ENCODE measurements at places on chromosomes 7 and 10.

DNA sequence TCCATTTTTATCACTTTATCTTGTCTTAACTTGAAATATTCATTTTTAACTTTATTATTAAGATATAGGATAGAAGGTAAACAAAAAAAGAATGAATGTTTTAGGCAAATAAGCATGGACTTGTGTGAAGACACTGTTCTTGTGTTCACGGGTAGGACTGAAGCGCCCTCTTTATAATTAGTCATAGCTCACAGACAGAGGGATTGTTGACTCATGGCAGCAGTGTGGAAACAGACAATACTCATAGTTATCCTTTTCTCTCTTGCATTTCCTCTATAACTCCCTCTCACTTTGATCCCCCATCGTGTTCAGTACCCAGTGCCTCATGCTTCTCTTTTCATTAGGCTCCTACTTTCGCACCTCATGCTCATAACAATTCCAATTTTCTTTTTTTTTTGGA, 731.8 kb downstream of the PHTF2 start:
- no peak for DNase-seq

DNA sequence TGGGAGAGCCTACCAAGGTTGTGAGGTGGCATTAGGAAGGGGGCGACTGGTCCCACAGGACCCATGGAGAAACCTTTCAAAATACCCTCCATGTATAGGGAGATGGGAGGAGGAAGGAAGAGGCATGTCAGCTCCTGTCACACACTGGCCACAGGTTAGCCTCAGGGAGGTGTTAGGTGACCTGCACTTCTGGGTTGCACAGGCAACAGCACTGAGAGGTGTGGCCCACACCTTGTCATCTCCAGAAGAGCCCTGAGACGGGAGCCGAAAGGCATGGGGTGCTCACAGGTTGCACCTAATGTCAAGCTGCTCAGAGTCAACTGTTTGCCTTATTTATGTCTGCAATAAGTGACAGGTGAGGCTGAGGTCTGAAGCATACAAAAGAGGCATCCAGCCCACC, 14.6 kb upstream of the USP6NL start:
- DNase-seq = no peak

DNA sequence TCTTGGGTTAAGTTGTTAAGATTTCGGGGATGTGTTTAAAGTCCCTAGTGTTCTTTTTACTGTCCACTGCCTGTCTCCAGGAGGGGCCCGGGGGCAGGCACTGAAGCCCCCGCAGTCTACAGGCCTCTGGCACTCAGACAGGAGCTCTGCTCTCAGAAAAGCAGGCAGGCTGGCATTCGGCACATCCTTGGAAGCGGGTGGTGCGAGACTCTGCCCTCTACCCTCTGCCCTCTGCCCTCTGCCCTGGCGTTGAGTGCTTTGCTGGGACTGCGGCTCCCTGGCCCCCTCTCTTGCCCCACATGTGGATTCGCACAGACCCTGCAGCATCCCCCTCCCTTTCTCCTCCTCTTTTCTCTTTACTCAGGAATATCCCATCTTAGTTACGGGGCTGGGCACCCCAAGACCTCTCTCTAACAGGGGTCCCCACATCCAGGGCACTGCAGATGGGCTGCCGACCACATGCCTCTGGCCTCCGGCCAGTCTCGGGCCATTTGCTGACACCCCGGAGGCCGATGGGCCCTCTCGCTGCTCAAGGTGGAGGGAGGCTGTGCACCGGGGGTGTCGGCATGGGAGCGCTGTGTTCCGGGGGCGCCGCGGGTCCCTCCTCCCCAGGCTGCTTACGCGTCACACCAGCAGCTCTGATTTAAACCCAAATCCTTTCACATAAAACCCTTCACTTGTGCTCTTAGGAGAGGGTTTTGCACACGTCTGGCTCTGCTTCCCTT, 479.9 kb downstream of the DNAJB6 start:
- DNase-seq = no peak

DNA sequence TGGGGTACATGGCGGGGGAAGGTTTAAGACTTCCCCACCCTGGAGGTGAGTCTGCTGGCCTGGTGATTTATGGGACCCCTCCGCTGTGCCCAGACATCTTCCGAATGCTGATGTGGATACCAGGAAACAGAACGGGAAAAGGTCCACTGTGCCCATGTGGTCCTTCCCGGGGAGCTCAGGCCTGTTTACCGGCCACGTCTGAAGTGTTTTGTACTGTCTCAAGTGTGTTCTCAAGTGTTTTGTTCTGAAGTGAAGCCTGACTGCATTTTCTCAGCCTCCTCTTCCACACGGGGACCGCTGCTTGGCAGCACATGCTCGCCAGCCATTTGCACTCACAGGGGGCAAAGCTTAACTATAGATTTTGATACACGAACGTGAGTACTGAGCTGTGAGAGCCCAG, 127.2 kb downstream of the TEX36 start:
- no peak for DNase-seq

DNA sequence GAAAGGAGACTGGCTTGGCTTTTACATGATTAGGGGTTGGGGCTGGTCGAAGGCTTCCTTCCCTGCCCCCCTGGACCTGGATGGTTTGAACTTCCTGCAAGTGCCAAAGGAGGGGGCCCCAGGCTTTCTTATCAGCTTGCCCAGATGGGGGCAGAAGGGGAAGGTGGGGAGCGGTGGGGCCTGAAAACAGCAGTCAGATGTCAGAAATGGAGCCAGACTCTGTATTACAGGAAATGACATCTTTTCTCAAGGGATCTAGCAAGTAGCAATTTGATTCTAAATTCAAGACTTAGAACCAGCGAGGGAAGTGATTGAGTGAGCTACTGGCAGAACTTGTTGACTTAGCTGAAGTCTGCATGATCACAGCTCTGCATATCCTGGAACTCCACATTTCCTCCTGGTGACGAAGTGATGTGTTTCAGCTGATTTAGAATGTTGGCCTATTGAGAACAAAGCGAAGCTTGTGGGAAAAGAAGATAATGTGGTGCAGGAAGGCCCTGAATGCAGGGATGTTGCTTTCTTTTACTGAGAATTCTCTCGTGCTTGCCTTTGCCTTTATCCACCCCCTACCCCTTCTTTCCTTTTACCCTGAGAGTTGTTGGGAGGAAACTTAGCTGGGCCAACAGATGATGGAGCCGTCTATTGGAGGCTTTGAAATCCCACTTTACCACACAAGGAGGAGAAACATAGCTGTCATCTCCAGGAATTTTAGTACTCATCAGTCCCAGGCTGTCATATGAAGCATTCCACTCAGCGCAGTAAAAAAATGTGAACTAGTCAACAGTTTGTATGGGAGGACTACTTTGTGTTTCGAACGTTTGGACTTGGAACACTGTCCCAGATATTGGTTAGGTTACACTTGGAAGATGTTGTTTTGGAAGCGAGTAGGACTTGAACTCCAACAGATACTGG, 43.2 kb downstream of the CCNY start:
- no peak for DNase-seq

DNA sequence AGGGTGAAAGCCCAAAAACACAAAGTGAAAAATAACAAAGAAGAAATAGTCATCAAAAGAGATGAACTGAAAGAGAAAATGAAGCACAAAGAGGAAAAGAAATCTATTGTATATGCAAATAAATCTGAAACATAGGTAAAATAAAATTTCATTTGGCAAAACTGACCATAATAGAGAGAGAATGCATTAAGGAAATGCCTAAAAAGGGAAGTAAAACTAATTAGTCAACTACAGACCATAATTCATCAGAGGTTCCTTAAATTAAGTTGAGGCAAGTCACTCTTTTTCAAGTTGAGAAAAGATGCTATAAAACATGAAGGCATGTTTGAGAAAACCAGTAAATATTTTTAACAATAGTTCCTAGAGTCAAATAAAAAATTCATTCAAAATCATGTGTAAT, 233.3 kb downstream of the LRRN3 start:
- DNase-seq = no peak

GRCh38 chr7:139183251-139183650, 47.8 kb upstream of the UBN2 start:
- no peak for DNase-seq

DNA sequence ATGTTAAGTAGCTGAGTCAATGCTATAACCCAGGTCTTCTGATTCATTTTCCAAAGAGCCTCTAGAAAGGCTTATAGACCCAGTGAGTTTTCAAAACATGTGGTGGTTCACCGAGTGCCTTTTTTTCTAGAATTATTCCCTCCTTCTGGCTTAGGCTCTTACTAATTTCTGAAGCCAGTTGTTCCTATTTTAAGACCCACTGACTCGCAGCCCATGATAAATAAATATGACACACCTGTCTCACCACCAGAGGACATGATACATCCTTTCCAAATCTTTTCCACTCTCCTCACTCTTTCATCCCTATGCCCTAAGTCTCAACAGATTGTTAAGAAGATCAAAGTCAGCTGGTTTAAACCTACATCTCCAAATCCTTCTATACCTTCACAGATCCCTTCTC, 126.0 kb upstream of the WNT16 start:
- DNase-seq = no peak

DNA sequence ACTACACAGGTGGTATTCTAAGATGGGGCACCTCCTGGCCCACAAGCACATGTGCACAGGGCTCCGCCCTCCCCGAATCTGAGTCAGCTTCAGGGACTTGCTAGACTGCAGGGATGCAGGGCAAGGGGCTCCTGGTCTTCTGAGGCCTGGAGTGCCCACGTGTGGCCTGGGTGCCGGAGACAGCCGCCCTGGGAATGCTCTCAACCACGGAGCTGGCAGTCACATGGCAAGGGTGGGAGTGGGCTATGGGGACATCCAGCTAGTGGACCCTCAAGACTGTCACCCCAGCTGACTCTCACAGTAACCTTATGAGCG, 42.7 kb downstream of the CFAP46 start:
- no peak for DNase-seq

- no peak for DNase-seq
These were observed 219.7 kb upstream of the ADARB2 start for GRCh38 chr10:1957057-1957456.

DNA sequence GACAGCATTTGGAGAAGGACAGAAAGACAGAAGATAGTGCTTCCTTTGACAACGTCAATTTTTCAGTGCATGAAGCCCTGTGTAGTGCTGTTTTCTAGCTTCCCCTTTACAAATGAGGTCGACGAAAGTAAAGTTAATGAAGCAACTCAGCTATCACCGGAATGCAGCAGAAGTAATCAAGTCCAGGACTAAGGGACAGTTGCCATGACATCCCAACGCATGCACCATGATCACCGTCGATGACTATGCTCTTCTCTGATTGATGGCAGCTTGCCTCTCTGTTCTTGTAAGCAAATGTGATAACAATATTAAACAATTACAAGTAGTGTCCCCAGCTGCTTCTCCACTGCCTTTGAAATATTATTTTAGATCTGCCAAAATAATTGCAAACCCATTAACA, 205.8 kb downstream of the FRMD4A start:
- DNase-seq = no peak

DNA sequence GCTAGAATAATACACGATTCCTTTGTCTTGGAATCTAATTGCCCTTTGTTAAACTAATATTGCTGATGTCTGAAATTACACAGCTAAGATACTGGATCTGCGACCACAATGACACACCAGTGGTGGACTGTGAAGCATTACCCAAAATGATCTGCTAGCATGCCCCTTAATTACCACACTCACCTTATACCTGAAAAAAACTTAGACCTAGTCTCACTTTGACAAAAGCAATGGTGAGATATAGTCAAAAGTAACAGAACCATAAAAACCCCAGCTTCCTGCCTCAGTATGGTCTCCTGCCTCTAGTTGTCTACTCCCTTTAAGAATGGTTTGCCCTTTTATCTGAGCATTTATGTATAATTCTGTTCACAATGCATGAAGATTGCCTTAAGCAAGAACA, 20.8 kb upstream of the ERVW-1 start:
- DNase-seq = no peak

DNA sequence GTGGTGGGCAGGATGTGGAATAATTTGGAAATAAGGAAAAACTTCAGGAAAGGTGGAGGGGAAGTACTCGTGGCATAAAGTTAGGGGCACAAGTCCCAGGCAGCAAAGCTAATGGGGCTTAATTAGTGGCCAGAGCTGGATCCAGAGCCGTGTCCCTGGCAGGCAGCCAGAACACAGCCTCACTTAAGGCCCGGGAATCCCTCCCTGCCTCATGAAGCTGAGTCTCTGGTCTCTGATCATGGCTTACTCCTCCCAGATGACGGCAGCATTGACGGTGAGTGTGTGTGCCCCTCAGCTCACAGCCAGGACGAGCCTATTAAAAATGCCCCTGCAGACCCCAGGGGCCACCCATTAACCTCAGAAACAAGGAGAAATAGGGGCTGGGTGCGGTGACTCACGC, 48.2 kb upstream of the NPTX2 start:
- no peak for DNase-seq

GRCh38 chr10:11510736-11511135, 100.7 kb downstream of the USP6NL start:
- no peak for DNase-seq

DNA sequence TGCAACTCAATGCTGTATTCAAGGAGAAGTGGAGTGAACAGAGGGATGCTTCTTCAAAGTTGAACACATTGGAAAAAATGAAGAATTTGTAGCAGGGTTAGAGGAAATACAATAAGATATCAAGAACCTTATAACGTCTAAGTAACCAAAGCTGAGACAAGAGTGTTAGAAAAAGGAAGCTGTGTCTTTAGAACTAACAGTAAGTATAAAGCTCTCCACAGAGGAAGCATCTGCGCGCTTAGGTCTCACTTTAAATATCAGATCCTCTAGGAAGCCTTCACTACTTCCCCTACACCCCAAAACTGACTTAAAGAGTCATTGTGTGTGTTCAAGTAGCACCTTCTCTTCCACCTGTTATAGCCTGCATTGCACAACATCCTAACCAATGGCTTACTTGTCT, 43.0 kb downstream of the CH25H start:
- no peak for DNase-seq

GRCh38 chr7:134891262-134891695, 95.0 kb upstream of the AGBL3 start:
- no peak for DNase-seq

DNA sequence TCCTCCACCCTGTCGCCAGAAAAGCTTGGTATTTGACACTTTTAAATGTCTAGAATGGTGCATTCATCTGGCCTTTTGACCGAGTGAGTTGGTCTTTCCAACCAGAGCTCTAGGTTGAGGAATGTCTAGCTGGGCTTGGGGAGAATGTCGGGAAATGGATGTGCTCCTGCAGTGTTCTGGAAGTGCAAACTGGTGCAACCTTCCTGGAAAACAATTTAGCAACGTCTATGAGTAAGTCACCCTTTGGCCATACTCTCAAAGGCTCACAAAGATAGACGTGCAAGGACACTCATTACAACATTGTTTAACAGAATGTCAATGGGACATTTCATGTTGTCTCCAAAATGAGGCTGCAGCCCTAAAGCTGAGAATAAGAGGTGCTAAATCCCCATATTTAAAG, 12.2 kb upstream of the NMT2 start:
- no peak for DNase-seq

DNA sequence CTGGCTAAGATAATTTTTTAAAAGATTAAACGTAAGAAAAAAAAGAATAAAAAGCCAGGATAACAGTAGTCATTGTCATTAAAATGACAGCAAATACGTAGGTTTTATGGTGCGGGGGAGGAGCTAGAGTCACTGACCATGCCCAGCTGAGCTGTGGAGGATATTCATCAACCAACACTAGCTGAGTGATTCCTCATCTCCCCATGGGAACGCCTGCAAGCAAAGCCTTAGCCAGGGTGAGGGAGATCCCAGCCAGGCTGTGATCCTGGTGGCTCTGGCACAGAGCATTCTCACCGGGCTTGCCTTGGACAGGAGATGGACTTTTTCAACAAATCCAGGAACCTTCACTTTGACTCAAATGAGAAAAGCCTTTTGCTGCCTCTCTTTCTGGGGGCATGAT, 94.2 kb downstream of the HIP1 start:
- no peak for DNase-seq
